HepG2 (cell line): ENCODE measurements at places on chromosomes 4 and X.

DNA sequence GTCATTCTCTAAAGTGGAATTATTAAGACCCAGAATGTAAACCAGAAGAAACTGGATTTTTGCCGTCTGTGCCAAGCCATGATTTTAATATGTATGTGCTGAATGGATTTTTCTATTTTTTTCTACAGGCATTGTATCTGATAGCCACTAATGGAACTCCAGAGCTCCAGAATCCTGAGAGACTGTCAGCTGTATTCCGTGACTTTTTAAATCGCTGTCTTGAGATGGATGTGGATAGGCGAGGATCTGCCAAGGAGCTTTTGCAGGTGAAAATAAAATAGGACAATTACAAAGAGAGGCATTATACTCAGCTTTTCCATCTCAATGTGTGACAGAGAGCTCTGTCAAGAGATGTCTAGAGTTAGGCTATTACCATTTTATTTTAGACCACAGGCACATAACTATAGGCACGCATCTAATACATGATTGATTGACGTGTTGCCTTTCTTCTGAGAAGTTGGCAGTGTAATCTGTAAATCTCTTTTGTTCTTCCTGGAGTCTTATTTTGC lies 53.9 kb downstream of the CAPN6 start:
- no peak for DNase-seq

GRCh38 chr4:116387937-116388474 lies 697.4 kb downstream of the TRAM1L1 start:
- no peak for DNase-seq

DNA sequence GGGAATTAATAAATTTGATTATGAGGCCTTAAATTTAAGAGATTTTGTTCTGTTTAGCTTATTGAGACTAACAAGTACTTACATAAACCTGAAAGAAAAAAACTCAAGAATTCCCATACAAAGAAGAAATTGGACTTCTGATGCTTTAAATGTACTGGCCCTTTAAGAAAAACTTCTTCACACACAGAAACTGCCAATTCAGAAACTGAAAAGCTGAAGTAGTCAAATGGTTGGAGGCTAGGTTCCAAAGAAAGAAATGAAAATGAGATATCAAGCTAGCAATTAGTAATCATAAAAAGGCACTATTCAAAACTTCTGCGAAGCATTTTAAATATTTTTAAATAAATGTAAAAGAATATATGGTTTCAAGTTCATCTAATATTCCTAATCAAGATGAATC lies 151.3 kb downstream of the THOC2 start:
- DNase-seq = no peak

GRCh38 chr4:73985528-73985852 lies 2.5 kb downstream of the PPBP start:
- no peak for DNase-seq

DNA sequence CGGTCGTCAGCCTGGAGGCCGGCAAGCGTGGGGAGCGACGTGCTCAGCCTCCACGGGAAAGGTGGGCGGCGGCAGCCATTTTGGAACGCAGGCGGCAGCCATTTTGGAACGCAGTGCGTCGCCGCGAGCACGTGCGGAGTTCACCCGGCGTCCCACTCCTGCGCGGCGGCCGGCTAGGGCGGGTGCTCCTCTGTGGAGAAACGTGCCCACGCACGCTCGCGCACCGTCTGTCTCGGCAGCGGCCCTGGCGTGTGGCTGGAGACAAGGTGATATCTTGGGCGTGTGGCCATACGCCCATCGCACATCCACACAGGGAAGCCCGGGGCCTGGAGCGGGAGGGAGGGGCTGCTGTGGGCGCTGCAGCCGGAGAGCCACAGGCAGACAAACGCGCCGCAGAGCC lies 21.1 kb downstream of the CPLX1 start:
- no peak for DNase-seq

- no peak for DNase-seq
Measured at GRCh38 chrX:74211911-74212310, 92.1 kb upstream of the ZCCHC13 start.

GRCh38 chr4:32488690-32489089 lies 1768.5 kb downstream of the PCDH7 start:
- no peak for DNase-seq

GRCh38 chrX:22278375-22278774 lies 5.7 kb downstream of the CBLL2 start:
- no peak for DNase-seq

GRCh38 chr4:155948541-155948940 lies 5.1 kb downstream of the CTSO start:
- no peak for DNase-seq

DNA sequence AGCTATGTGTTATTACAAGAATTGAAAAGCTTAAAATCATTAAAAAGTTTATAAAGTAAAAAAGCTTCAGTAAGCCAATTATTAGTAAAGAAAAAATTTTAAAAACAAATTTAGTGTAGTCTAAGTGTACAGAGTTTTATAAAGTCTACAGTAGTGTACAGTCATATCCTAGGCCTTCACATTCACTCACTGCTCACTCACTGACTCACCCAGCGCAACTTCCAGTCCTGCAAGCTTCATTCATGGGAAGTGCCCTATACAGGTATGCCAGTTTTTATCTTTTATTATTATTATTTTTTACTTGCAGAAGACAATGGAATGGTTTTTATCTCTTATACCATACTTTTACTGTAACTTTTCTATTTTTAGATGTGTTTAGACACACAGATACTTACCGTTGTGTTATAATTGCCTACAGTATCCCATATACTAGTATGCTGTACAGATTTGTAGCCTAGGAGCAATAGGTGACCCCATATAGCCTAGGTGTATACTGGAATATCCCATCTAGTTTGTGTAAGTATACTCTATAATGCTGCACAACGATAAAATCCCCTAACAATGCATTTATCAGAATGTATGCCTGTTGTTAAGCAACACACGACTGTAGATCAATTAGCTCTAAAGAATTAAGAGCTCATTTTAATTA lies 230.7 kb downstream of the DCLK2 start:
- DNase-seq = no peak

DNA sequence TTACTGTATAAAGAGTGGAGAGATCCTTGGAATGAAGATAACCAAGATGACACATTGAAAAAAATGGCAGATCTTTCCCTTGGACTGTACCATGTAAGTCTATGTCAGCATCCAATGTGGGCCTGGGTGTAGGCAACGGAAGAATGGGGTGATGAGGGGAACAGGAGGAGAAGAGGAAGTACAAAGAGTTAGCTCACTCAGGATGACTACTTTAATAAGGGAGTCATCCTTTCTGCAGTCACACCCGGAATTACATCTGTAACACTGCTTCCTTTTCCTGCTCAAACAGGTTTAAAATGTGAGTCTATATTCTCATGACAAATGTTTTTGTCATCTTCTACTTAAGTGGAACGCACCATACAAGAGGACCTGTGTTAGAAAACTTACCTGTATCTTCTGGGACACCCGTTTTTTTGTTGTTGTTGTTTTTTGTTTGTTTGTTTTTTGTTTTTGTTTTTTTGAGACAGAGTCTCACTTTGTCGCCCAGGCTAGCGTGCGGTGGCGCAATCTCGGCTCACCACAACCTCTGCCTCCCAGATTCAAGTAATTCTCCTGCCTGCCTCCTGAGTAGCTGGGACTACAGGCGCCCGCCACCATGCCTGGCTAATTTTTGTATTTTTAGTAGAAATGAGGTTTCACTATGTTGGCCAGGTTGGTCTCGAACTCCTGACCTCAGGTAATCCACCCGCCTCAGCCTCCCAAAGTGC lies 18.0 kb downstream of the HPSE start:
- DNase-seq = no peak

DNA sequence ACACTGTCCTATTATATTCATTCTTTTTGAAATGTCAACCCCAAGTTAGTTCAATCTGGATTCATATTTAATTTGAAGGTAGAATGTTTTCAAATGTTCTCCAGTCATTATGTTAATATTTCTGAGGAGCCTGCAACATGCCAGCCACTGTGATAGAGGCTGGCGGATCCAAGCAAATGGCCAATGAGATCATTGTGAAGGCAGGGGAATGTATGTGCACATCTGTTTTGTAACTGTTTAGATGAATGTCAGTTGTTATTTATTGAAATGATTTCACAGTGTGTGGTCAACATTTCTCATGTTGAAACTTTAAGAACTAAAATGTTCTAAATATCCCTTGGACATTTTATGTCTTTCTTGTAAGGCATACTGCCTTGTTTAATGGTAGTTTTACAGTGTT lies 1.6 kb downstream of the CXCL1 start:
- no peak for DNase-seq

DNA sequence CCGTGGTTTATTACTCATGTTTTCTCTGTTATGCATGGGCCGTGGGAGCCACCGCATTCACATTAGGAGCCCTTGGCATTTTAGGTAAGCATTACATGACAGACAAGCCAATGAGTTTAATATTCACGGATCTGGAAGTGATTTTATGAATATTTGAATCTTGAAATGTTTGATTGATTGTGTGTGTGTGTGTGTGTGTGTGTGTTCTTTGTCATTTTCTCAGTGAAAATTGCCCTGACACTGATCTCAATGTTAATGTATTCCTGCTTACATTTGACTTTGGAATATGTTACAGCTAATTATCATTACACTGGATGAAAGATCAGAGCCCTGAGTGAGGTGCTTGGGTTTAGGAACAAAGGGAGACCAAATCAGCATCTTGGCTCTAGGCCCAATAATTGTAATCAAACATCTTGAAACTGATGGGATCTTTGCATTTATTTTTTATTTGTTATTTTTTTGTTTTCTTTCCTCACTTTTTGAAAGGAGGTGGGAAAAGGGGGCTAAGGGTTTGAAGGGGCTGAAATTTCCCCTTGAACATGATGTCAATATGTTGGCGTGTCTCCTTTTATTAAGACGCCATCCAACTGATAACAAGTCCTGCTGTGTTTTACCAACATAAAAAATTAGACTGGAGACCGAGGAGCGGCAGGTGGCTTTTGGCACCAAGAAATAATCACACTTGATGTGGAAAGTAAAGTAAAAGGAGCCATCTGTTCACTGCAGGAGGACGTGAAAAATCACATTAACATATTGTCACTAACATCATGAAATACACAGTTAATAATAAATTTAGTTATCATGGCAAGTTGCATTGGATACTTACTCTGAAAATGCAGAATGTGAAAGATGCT lies 5.2 kb upstream of the GK2 start:
- DNase-seq = no peak

GRCh38 chr4:32472918-32473317 lies 1752.7 kb downstream of the PCDH7 start:
- no peak for DNase-seq

DNA sequence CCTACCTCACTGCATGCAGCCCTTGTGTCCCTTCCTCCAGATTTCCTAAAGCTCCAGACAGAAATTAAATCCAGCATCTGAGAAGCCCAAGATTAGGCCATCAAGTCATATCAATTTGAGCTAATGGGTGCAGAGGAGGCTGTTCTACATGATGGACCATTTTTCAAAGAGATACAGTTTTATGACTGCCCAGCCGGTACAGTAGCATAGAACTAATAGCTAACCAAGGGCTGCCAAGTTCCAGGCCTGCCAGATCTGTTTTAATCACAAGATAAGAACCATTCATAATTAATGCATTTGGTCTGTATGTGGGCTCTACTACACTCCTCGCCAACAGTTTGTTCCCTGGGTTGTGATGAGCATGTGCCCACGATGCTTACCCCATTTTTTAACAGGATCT lies 73.9 kb upstream of the PLAC1 start:
- DNase-seq = no peak

DNA sequence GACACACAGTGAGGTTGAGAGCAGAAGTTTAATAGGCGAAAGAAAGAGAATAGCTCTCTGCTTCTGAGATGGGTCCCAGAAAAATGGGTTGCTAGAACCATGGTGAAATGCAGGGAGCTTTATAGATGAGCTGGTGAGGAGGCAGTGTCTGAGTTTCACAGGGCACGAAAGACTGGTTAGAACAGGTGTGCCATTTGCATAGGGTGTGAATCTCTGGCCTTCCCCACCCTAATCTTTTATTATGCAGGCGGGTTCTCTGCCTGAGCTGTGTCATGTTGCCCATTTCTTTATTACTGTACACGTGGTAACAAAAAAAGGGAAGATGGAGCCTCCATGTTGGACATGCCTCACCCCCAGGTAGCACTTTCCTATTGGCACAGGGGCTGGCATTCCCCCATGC lies 39.1 kb downstream of the FUNDC1 start:
- no peak for DNase-seq

DNA sequence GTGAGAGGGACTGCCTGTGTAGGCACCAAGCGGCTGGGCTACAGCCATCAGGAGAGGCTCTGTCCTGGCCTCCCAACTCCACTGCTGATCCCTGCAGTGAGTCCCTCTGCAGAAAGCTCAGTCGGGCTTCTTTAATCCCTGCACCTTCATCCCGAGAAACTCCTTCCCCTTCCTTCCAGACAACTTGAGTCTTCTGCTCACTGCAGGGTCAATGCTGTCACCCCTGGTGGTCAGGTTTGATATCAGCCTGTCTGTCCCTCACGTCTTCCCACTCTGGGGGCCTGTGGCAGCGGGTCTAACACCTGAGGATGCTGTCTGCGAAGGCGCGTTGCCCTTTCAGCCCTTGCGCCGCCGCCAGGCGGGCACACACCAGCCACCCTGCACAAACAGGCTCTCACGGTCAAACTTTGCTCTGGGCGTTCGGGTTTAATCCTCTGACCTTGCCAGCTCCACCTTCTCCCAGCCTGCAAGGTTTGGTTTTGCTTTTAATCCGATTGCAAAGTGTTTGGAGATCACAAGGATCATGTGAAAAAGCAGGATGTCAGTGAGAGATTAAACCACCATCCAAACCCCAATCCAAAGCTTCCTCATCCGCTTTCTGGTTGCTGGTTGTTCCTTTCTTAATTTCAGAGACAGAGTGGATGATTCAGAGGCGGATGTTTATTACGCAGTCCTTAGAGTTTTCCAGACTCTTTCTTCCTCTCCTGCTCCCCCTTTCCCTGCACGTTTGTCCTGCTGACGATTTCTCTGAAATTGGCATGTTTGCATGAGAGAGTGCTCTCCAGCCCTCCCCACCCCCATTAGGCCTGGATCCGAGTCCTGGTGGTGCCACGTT lies 74.8 kb upstream of the SLC34A2 start:
- peak; percentile 16 for DNase-seq

GRCh38 chr4:47274901-47275300 lies 188.6 kb downstream of the COMMD8 start:
- peak; percentile 5 for DNase-seq

- no peak for DNase-seq
Measured at GRCh38 chr4:38611676-38612075, 52.3 kb upstream of the KLF3 start.

- no peak for DNase-seq
Measured at GRCh38 chr4:142406917-142407501, 439.1 kb downstream of the INPP4B start.

DNA sequence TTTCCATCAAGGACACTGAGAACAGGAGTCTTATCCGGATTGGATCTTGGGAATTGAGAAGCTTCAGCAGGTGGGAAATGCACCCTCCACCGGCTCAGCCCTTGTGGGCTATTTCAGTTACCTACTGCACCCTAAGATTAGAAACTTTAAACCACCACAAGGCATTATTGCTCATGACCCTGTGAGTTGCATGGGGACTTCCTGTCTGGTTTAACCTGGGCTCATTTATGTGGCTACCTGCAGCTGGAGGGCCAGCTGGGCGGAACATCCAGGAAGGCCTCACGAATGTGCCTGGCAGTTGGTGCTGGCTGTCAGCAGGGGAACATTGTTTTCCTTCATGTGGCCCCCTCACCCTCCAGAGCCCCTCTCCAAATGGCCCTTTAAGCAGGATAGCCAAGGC lies 164.1 kb downstream of the DEFB131A start:
- no peak for DNase-seq
